ENCODE measurements at places on chromosomes 2 and 18.

- no peak for DNase-seq
Observed at GRCh38 chr2:42568401-42569115, at the start of gene MTA3. TSS of gene MTA3 (plus strand) at chr2:42568632. CDS start at chr2:42568746, 114 bp downstream.

- DNase-seq, result no peak
Observed at GRCh38 chr2:85589181-85589580, 5.0 kb downstream of the VAMP5 start.

- no peak for DNase-seq
Observed at GRCh38 chr2:203870481-203870880, 2.9 kb downstream of the CTLA4 start.

- no peak for DNase-seq
Observed at GRCh38 chr2:68714866-68715265, 19.7 kb upstream of the ARHGAP25 start.

DNA sequence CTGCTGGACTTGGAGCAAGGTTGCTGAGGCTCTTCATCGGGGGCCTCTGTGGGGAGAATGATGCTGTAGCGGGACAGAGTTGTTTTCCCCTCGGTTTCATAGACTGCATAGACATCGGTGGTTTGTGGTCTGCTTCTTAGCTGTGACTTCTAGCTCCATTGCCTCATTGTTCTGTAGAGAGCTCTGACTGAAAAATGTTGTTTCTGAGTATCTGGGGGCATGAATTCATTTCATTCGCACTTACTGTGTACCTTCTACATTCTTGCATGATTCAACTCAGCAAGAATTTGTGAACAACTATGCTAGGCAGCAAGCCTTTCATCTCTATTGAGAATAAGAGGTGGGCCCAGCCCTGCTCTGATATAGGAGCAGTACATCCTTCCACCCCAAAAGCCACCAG, 406.8 kb downstream of the NBAS start:
- DNase-seq, result no peak

- no peak for DNase-seq
Observed at GRCh38 chr2:72003796-72004195, 143.9 kb downstream of the CYP26B1 start.

- DNase-seq, result no peak
Observed at GRCh38 chr2:176139661-176140512, 10.4 kb downstream of the HOXD8 start.

- no peak for DNase-seq
Observed at GRCh38 chr2:121272596-121272995, 12.4 kb downstream of the TFCP2L1 start.

- no peak for DNase-seq
Observed at GRCh38 chr2:135798275-135798705, 38.7 kb downstream of the LCT start.

GRCh38 chr2:105055613-105056012, 17.7 kb downstream of the MRPS9 start:
- no peak for DNase-seq

Measured in NCI-H1694 treated with DMSO at 0.1 percent for 48 hours (cell line).